ENCODE measurements at places on chromosomes 3 and 15. TPM values are rescaled to one million over a fixed set of nuclear protein-coding genes. Genes with fewer than 3 reads are reported as not detected.

DNA sequence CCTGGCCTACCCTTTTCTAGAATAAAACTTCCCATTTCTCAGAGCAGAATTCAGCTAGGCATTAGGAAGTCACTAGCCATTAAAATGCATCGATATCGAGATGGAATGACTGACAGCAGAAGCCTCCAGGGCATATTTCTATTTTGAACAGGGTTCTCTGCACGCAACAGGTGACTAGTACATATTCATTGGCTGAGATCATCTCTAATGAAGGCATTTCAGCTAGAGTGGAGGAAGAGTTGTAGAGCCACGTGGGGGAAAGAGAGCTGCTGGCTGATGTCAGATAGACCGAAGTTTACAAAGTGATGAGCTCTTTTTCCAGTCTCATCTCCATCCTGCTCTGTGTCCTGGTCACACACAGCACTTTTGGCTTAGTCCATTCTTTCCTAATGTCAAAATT is 7.5 kb downstream of the TMEM40 start:
- DNase-seq: no peak

Gene SCN11A
- total RNA-seq: not detected

Gene CNTN3
- 0.07 TPM for total RNA-seq

- DNase-seq: no peak
These were observed 46.1 kb downstream of the PLXNA1 start for GRCh38 chr3:127028781-127029657.

Gene AGTR1
- not detected for total RNA-seq

GRCh38 chr3:126848991-126849390 is 133.9 kb upstream of the PLXNA1 start:
- DNase-seq: no peak

- DNase-seq: no peak
These were observed 134.2 kb downstream of the WDR72 start for GRCh38 chr15:53625260-53625659.

- no peak for DNase-seq
These were observed 169.5 kb downstream of the BCHE start for GRCh38 chr3:165667676-165668075.

- DNase-seq: peak; percentile 64
These were observed 89.1 kb upstream of the ALCAM start for GRCh38 chr3:105277656-105278055.

- no peak for DNase-seq
These were observed 93.2 kb downstream of the FILIP1L start for GRCh38 chr3:100020876-100021644.

GRCh38 chr3:184592371-184593219 is 31.0 kb downstream of the EPHB3 start:
- DNase-seq: no peak

DNA sequence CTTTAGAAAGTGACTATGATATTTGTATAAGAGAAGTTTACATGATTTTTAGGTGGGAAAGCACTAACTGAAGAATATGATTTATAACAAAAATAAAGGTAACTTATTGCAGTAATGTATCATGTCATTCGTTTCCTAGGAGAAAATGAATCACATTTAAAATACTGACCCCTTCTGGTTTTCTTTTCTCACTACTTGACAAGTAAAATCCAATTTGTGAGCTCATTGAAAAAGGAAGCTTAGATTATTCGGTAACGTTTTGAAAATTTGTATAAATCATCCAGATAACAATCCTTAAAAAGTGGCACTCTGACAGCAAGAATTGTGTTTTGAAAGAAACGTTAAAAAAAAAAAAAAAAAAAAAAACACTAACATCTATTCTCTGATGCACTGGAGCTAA is 39.0 kb downstream of the NSUN3 start:
- no peak for DNase-seq

GRCh38 chr3:7188551-7188950 is 327.6 kb downstream of the GRM7 start:
- no peak for DNase-seq

- peak; percentile 91 for DNase-seq
These were observed 123.1 kb upstream of the STRIT1 start for GRCh38 chr3:155416500-155417118.

- DNase-seq: no peak
These were observed 144.1 kb upstream of the RASGRP1 start for GRCh38 chr15:38708672-38709180.

DNA sequence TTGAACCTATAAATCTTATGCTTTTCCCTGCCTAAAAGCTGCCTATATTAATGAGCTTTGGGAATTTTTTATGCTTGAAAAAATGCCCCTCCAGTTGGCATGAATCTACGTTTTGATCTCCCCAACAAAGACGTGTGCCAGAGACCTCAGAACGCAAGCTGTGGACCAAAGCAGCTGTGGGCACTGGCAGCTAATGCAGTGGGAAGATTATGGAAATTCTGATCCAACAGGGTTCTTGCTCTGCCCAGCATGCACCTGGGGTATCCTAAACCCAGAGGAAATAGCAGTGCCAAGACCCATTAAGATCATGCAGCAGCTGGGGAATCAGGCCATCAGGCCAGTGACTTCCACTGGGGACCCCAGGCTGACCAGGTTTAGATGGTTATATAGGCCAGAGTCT is 423.0 kb downstream of the ZBBX start:
- no peak for DNase-seq

Gene SKOR1
- total RNA-seq: not detected

- DNase-seq: no peak
These were observed 263.3 kb downstream of the LPP start for GRCh38 chr3:188417271-188417696.

- DNase-seq: no peak
These were observed 316.0 kb downstream of the RORA start for GRCh38 chr15:60912984-60913697.
